ENCODE measurements at places on chromosomes 4 and X. TPM values are rescaled to one million over a fixed set of nuclear protein-coding genes. Genes with fewer than 3 reads are reported as not detected.

GLRB gene
- total RNA-seq, result 1.9 TPM

CCNA2 gene
- total RNA-seq, result 160 TPM

RASL11B gene
- 100.0 TPM for total RNA-seq

GRCh38 chr4:30765022-30765421 lies 44.9 kb downstream of the PCDH7 start:
- no peaks in the 10 kb centered on the region for H3K27me3 ChIP-seq
- no peak for DNase-seq
- H3K4me1 ChIP-seq, result no peaks in the 10 kb centered on the region
- no peaks in the 10 kb centered on the region for H3K36me3 ChIP-seq
- H3K4me3 ChIP-seq, result no peak overlapping the region

DNA sequence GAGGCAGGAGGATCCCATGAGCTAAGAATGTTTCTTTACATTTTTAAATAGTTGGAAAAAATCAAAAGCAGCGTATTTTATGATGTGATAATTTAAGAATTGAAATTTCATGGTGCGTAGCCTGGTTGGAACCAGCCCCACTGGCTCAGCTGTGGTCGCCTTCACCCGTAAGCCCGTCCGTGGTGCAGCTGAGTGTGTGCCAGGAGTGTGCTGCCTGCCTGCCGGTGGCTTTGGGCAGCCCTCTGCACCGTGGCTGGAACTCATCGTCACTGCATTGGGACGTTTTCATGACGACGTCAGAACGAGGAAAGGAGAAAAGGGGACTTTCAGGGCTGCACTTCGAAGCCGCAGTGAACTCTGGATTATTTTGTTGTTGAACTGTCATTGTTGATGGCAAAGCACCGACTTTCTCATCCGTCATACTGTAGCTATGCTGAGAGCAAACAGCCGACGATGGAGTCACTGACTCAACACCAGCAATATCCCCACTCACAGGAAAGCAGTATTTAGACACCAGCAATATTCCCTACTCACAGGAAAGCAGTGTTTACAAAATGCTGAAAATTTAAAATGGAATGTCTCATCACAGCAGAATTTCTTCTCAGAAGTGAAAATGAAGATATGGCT lies 35.1 kb downstream of the PCGF3 start:
- no peak overlapping the region for H3K27ac ChIP-seq
- no peaks in the 10 kb centered on the region for H3K27me3 ChIP-seq
- H3K4me3 ChIP-seq, result no peak overlapping the region
- DNase-seq, result no peak

- H3K27ac ChIP-seq, result no peak overlapping the region
- H3K4me1 ChIP-seq, result no peaks in the 10 kb centered on the region
- H3K36me3 ChIP-seq, result no peaks in the 10 kb centered on the region
- no peaks in the 10 kb centered on the region for H3K27me3 ChIP-seq
- DNase-seq, result peak; percentile 43
These were observed 72.3 kb downstream of the PAK3 start for GRCh38 chrX:111168314-111168713.

GRCh38 chrX:75038925-75039324 lies 113.7 kb upstream of the NEXMIF start:
- H3K4me3 ChIP-seq, result no peak overlapping the region
- H3K27me3 ChIP-seq, result no peaks in the 10 kb centered on the region
- H3K4me1 ChIP-seq, result no peaks in the 10 kb centered on the region
- H3K36me3 ChIP-seq, result no peaks in the 10 kb centered on the region

DNA sequence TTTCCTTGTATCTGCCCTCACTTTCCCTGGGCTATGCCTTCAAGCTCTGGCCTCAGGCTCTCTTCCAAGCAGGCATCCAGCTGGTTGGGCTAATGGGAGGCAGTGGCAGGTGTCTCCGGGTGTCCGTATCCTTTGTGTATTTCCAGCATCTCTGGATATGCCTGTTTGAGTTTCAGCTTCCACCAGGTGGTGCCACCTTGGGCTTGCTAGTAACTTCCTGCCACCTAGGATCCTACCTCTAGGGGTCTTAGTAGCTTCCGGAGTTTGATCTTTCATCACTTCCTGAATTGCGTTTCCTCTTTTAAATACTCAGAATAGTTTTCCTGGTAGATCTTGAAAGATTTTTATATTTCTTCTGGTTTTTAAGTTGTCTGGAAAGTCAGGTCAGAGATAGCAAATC lies 23.2 kb upstream of the ANOS1 start:
- H3K36me3 ChIP-seq, result no peaks in the 10 kb centered on the region
- peak; percentile 73 for DNase-seq
- 0 out of 2 replicates have a peak, but pooled peaks cover 3% of the 10 kb centered on the region for H3K4me1 ChIP-seq
- H3K27ac ChIP-seq, result no peak overlapping the region
- no peak overlapping the region for H3K4me3 ChIP-seq
- H3K27me3 ChIP-seq, result no peaks in the 10 kb centered on the region

DNA sequence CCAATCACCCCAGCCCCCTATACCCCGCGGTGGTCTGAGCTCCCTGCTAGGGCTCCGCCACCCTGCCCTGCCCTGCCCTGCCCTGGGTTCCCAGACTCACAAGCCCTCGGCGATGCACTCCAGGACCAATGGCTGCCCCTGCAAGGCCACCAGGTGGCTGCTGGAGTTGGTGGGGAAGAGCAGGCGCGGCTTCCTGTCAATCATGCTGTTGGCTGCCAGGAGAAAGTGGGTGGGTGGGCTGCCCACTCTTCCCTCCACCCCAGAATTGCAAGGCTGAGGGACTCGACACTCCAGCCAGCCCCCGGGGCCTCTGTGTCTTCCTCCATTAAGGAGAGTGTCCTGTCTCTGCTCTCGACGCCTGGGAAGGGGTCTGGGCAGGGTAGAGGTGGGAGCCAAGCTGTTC lies 15.7 kb downstream of the L1CAM start:
- no peak overlapping the region for H3K4me3 ChIP-seq
- H3K27ac ChIP-seq, result no peak overlapping the region

DNA sequence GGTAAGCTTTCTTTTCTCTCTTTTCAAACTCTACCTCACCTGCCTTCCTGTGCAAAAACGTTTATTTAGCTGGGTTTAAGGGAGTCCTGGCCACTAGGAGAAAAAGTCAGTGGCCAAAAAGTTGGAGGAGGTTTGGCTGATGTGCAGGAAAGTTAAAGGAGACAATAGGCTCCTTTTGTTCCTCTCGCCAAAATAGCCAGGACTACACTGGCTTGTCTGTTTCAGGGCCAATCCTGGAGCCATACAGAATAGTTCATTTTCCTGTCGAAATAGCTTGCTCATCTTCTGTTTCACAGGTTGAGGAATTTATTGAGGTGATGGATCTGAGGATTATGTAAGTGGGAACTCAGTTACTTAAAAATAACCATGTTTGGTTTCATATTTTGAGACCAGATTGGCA lies 423 bp downstream of the HEPH start:
- DNase-seq, result peak; percentile 0
- no peaks in the 10 kb centered on the region for H3K36me3 ChIP-seq
- no peaks in the 10 kb centered on the region for H3K27me3 ChIP-seq

DNA sequence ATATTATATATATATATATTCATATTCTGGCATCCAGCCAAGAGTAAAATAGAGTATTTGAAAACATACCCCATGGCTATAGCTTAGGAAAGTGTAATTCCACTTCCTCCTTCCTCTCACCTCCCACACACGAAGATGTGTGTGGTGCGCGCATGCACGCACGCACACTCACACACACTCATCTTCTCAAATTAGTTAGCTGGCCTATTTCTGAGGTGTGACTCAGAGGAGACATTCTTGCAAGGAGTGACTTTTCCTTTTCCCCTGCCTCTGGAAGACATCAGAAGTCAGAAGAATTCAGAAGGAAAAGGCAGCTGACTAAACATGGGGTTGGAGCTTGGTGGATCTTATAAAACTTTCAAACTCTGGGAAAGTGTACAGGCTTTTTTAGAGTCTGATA lies 8.8 kb downstream of the ENPEP start:
- H3K4me3 ChIP-seq, result no peak overlapping the region
- H3K27ac ChIP-seq, result no peak overlapping the region
- no peak for DNase-seq
- H3K4me1 ChIP-seq, result peaks cover 20% of the 10 kb centered on the region
- no peaks in the 10 kb centered on the region for H3K27me3 ChIP-seq

- H3K4me1 ChIP-seq, result no peaks in the 10 kb centered on the region
- no peaks in the 10 kb centered on the region for H3K36me3 ChIP-seq
- H3K4me3 ChIP-seq, result no peak overlapping the region
- H3K27ac ChIP-seq, result no peak overlapping the region
- no peak for DNase-seq
- no peaks in the 10 kb centered on the region for H3K27me3 ChIP-seq
These were observed 192.9 kb upstream of the TBL1X start for GRCh38 chrX:9271789-9272525.

- no peaks in the 10 kb centered on the region for H3K36me3 ChIP-seq
- H3K27me3 ChIP-seq, result no peaks in the 10 kb centered on the region
- H3K4me1 ChIP-seq, result peaks cover 41% of the 10 kb centered on the region
- no peak for DNase-seq
- H3K4me3 ChIP-seq, result no peak overlapping the region
These were observed 13.0 kb upstream of the SEC24D start for GRCh38 chr4:118848901-118849300.
